ENCODE measurements at places on chromosomes 2 and 18. TPM values are rescaled to one million over a fixed set of nuclear protein-coding genes. Genes with fewer than 3 reads are reported as not detected.

GRCh38 chr2:163475815-163476214, 260.0 kb downstream of the FIGN start:
- H3K4me1 ChIP-seq, result no peaks in the 10 kb centered on the region
- H3K36me3 ChIP-seq, result no peaks in the 10 kb centered on the region
- H3K27ac ChIP-seq, result no peak overlapping the region
- no peak overlapping the region for H3K4me3 ChIP-seq
- no peak for DNase-seq
- H3K27me3 ChIP-seq, result peaks cover 38% of the 10 kb centered on the region

DNA sequence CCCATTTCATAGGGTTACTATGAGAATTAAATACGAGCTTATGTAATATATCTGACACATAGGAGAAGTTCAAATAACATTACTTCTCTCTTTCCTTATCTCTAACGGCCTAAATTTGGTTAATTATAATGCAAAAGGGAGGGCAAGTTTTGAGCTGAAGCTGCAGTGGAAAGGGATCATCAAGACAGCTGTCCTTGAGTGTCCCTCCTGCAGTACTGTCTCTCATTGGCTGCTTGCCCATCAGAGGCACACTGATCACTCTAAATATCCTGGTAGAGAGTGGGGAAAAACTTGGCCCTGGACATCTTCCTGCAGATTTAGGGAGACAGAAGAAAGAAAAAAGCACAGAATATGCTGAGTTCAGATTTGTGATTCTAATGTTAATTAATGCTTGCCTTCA, 186.0 kb downstream of the CAMKMT start:
- DNase-seq, result no peak
- no peaks in the 10 kb centered on the region for H3K36me3 ChIP-seq
- H3K27ac ChIP-seq, result no peak overlapping the region
- H3K4me3 ChIP-seq, result no peak overlapping the region

- no peaks in the 10 kb centered on the region for H3K36me3 ChIP-seq
- peak overlapping the region; percentile 55 for H3K4me3 ChIP-seq
- no peaks in the 10 kb centered on the region for H3K27me3 ChIP-seq
- peak overlapping the region; percentile 48 for H3K27ac ChIP-seq
- H3K4me1 ChIP-seq, result peaks cover 28% of the 10 kb centered on the region
Measured at GRCh38 chr18:79402977-79403722, 7.4 kb downstream of the NFATC1 start.

DNA sequence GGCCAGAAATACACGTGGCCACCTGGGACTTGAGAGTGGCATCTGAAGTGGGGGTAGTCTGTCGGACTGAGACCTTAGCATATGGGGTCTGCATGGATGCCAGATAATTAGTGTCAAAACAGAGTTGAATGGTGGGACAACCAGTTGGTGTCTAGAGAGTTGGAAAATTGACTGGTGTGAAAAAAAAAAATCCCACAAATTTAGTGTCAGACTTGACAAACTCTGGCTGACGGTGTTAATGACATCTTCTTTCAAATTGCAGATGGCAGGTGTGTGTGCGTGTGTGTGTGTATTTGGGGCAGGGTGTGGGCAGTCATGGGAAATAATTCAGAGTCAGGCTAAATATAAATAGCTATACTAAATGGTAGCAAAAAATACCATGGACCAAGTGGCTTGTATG, 365.4 kb upstream of the RGPD4 start:
- H3K27ac ChIP-seq, result no peak overlapping the region
- no peak for DNase-seq
- no peaks in the 10 kb centered on the region for H3K36me3 ChIP-seq
- no peak overlapping the region for H3K4me3 ChIP-seq
- H3K27me3 ChIP-seq, result peaks cover 47% of the 10 kb centered on the region

- no peak overlapping the region for H3K4me3 ChIP-seq
- H3K27ac ChIP-seq, result no peak overlapping the region
- H3K36me3 ChIP-seq, result peaks cover 42% of the 10 kb centered on the region
- DNase-seq, result peak; percentile 59
Measured at GRCh38 chr2:229780856-229781773, 66.8 kb upstream of the DNER start.

- DNase-seq, result no peak
- no peaks in the 10 kb centered on the region for H3K36me3 ChIP-seq
- H3K4me1 ChIP-seq, result peaks cover 10% of the 10 kb centered on the region
- no peak overlapping the region for H3K27ac ChIP-seq
- no peaks in the 10 kb centered on the region for H3K27me3 ChIP-seq
Measured at GRCh38 chr2:218319813-218320365, 27.6 kb upstream of the TMBIM1 start.

- H3K4me3 ChIP-seq, result peak overlapping the region; percentile 51
- DNase-seq, result peak; percentile 10
- peak overlapping the region; percentile 79 for H3K27ac ChIP-seq
- H3K4me1 ChIP-seq, result peaks cover 48% of the 10 kb centered on the region
Measured at GRCh38 chr2:55838653-55839052, 84.9 kb downstream of the EFEMP1 start.

GRCh38 chr18:55100817-55101457, 141.7 kb upstream of the CCDC68 start:
- peaks cover 20% of the 10 kb centered on the region for H3K4me1 ChIP-seq
- peak; percentile 82 for DNase-seq
- no peak overlapping the region for H3K4me3 ChIP-seq
- H3K27me3 ChIP-seq, result no peaks in the 10 kb centered on the region
- no peaks in the 10 kb centered on the region for H3K36me3 ChIP-seq

DNA sequence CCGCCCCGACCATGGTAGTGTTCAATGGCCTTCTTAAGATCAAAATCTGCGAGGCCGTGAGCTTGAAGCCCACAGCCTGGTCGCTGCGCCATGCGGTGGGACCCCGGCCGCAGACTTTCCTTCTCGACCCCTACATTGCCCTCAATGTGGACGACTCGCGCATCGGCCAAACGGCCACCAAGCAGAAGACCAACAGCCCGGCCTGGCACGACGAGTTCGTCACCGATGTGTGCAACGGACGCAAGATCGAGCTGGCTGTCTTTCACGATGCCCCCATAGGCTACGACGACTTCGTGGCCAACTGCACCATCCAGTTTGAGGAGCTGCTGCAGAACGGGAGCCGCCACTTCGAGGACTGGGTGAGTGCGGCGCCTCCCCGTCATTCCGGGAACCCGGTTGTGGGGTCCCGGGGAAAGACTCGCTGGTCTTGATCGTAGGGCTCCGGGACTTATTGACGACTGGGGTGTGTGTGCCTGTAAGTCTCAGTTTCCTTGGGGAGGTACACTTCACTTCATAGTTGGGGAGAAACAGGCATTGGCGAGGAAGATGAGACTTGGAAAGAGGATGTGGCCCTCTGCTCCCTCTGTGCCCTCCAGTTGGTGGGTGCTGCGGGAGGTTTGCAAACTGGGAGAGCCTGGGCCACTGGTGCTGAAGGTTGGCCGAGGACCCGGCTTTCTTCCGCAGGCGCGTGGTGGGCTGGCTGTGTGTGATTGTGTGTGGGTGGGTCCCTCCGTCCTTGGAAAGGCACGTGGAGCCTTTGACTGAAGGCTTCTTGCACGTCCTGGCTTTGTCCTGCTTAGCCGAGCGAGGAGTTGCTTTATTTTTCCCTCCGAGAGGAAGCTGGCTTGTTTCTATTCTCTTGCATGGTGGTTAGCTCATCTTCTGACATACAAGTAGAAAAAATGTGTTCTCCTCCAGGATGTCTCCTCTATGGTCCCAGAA, 886 bp downstream of the PRKCE start:
- peak overlapping the region; percentile 100 for H3K4me3 ChIP-seq
- no peak overlapping the region for H3K27ac ChIP-seq
- H3K4me1 ChIP-seq, result peaks cover 18% of the 10 kb centered on the region
- DNase-seq, result peak; percentile 36

DNA sequence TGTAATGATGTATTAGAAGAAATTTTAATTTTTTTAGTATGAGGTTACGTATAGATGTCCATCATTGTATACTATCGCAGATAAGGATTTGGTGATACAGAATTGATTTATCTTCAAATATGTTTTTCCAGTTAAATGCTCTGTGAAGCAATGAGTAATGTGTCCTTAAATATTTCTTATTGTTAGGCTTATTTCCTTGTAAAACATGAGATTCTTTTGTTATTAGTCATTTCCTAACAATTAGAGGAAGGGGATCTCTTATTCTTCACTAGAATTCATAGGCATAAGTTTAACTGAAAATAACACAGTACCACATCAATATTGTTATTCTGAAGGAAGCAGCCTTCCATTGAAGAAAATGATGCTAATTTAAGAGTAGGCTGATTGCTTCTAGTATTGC, 15.5 kb upstream of the OTX1 start:
- no peaks in the 10 kb centered on the region for H3K36me3 ChIP-seq
- H3K4me3 ChIP-seq, result no peak overlapping the region
- H3K27ac ChIP-seq, result no peak overlapping the region
- peak; percentile 12 for DNase-seq
- peaks cover 15% of the 10 kb centered on the region for H3K4me1 ChIP-seq

DNA sequence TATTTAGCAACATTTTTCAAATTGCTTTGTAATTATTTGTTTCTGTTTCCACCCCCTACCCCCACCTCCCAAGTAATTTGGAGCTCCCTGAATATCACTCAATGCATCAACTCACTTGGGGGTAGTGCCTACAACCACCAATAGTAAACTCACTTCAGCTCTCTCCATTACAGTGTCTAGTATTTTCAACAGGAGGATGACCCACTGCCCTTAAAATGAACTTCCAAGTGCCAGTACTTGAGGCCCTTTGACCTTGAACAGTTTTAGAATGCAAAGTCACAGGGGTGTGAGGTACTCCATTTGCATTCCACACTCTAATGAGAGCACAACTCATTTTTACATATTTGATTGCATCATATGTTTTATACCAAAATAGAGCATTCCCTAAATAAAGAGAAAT, 523.0 kb downstream of the ERBB4 start:
- no peaks in the 10 kb centered on the region for H3K36me3 ChIP-seq
- H3K27me3 ChIP-seq, result no peaks in the 10 kb centered on the region
- no peak overlapping the region for H3K27ac ChIP-seq
- H3K4me1 ChIP-seq, result no peaks in the 10 kb centered on the region
- no peak overlapping the region for H3K4me3 ChIP-seq
- DNase-seq, result no peak

DNA sequence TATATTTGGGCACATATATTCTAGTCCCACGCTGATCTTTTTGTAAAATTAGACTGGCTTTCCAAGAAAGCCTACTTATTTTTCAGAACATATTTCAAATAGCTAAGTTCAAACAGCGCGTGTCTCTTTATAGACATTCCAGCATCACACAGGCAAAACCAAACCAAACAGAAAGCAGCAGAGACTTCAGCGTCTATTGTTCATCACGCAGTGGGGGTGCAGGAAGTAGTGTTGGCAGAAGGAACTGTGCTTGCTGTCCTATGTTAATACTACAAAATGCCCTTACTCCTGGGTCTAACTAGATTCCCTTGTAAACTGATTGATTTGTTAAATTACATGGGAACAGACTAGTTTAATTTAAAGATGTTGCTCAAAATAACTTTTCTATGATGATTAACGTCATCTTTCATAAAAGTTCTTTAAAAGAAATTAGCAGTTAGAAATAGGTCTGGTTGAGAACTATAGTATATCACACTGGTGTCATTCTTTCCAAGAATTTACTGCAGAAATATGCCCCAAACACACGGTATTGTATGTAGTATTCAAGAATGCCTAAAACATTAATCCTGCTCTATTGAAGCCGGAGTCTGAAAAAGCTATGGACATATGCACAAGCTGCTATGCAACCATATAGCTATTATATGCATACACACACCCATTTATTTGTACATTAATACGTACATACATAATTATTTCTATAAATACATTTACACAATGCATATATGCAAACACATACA, 436.3 kb downstream of the CBLN2 start:
- peak; percentile 64 for DNase-seq
- H3K36me3 ChIP-seq, result no peaks in the 10 kb centered on the region
- H3K4me3 ChIP-seq, result no peak overlapping the region
- no peak overlapping the region for H3K27ac ChIP-seq
- H3K27me3 ChIP-seq, result no peaks in the 10 kb centered on the region

GRCh38 chr2:39513641-39514094, 76.6 kb upstream of the MAP4K3 start:
- no peak overlapping the region for H3K4me3 ChIP-seq
- H3K27me3 ChIP-seq, result no peaks in the 10 kb centered on the region
- peak overlapping the region; percentile 85 for H3K27ac ChIP-seq
- H3K4me1 ChIP-seq, result peaks cover 34% of the 10 kb centered on the region
- H3K36me3 ChIP-seq, result no peaks in the 10 kb centered on the region

- no peak overlapping the region for H3K4me3 ChIP-seq
- H3K27me3 ChIP-seq, result no peaks in the 10 kb centered on the region
- no peaks in the 10 kb centered on the region for H3K4me1 ChIP-seq
- no peaks in the 10 kb centered on the region for H3K36me3 ChIP-seq
- H3K27ac ChIP-seq, result no peak overlapping the region
Measured at GRCh38 chr18:70981400-70982140, 692.7 kb downstream of the SOCS6 start.

MAP3K19 gene
- not detected for total RNA-seq

STON1 gene
- total RNA-seq, result 1.2 TPM

CDK15 gene
- 2.4 TPM for total RNA-seq

LRRTM1 gene
- total RNA-seq, result not detected

FARSB gene
- total RNA-seq, result 32.9 TPM

CASP10 gene
- 1.3 TPM for total RNA-seq
